ENCODE measurements at places on chromosomes 5 and 9. TPM values are rescaled to one million over a fixed set of nuclear protein-coding genes. Genes with fewer than 3 reads are reported as not detected.

Gene ELAVL2
- not detected for total RNA-seq

Gene AMBP
- 0.24 TPM for total RNA-seq

Gene RELL2
- total RNA-seq, result 4.3 TPM

Gene SMIM33
- not detected for total RNA-seq

Gene PCDHB8
- total RNA-seq, result under 0.01 TPM

Gene CCNI2
- 0.48 TPM for total RNA-seq

Gene LCN10
- not detected for total RNA-seq

Gene SAXO1
- total RNA-seq, result not detected

Gene DMXL1
- total RNA-seq, result 28.8 TPM

Gene FGD3
- 1.2 TPM for total RNA-seq

Gene RIC1
- total RNA-seq, result 33.5 TPM

Gene HMMR
- 3.6 TPM for total RNA-seq

Gene RGS7BP
- total RNA-seq, result not detected

Gene MXD3
- total RNA-seq, result 2.7 TPM

Gene RAI14
- 49.4 TPM for total RNA-seq

Gene PDZD2
- total RNA-seq, result 8.3 TPM

Gene LPAR1
- total RNA-seq, result 8.5 TPM

Gene IL5
- not detected for total RNA-seq

Gene SIL1
- 70.8 TPM for total RNA-seq

Gene C5orf63
- total RNA-seq, result 3.2 TPM

Gene OBP2B
- not detected for total RNA-seq

Gene ADAMTSL2
- total RNA-seq, result under 0.01 TPM

Measured in tracheal epithelial cell (primary cell).